ENCODE measurements at places on chromosomes 5 and 9. TPM values are rescaled to one million over a fixed set of nuclear protein-coding genes. Genes with fewer than 3 reads are reported as not detected.

- no peak for DNase-seq
Observed at GRCh38 chr9:6739218-6739617, 18.6 kb upstream of the KDM4C start.

Gene KCNT1
- 3.1 TPM for total RNA-seq

Gene PRKAA1
- 35.9 TPM for total RNA-seq

Gene SMIM33
- total RNA-seq: not detected

- DNase-seq: peak; percentile 18
Observed at GRCh38 chr5:123496892-123497291, 15.1 kb upstream of the CSNK1G3 start.

Gene DMAC1
- total RNA-seq: 133 TPM

GRCh38 chr5:143405063-143405848 lies 1.8 kb upstream of the NR3C1 start:
- peak; percentile 94 for DNase-seq

DNA sequence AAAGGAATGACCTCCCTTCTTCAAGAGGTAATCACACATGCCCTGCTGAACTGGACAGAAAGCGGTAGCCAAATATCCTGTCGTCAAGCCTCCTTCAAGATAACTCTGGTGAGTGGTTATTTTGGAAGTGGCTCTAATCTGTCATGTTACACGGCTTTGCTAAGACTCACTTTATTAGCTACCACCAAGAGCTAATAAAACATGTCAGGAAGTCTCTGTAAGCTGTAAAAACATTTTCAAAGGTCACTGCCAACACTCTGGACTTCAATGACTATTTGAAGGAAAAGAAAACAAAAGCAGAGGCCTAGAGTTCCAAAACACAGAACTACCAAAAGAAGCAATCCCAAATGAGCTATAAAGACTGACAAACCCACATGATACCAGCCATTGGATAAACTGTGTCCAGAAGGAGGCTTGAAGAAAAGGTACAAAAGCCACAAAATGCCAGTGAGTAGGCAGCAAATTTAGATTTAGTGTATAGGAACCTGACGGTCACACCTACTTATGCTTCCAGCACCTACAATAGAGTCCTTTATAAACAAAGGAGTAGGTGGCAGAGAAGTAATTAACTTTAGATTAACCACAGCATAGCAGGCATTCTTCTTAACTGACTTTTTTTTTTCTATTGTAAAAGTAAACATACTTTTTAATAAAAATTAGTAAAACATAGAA lies 97.3 kb upstream of the EQTN start:
- no peak for DNase-seq

Gene NR4A3
- 4.1 TPM for total RNA-seq

DNA sequence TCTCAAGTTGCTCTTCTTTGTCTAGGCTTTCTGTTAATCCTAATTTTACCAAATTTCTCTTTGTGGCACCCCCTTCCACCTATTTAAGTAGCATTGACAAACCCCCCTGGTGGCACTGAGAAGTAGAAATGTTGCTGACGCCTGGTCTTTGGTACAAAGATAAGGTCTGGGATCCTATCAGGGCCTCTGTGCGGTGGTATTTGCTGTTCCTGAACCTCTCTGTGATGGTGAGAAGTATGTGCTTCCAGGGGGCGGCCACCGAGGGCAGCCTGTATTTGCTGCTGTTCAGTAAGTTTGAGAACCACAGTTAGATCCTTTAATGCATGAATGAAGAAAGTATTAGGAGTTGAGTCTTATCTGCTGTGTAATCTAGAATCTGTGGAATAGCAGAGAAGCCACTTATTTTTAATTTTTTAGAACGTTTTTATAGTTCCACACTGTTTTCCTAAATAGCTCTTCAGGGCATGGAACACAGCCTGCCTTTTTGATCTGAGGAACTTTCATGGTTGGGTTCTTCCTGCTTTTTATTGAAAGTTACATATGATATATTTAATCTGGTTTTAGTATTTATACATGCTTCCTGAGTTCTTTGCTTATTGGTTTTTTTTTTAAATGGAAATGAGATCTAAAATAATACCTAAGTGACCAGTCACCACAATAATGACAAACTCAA lies 124.2 kb downstream of the TRIO start:
- DNase-seq: no peak

GRCh38 chr5:95859661-95860060 lies 37.1 kb upstream of the GLRX start:
- no peak for DNase-seq

Gene ZFP2
- total RNA-seq: 0.67 TPM

DNA sequence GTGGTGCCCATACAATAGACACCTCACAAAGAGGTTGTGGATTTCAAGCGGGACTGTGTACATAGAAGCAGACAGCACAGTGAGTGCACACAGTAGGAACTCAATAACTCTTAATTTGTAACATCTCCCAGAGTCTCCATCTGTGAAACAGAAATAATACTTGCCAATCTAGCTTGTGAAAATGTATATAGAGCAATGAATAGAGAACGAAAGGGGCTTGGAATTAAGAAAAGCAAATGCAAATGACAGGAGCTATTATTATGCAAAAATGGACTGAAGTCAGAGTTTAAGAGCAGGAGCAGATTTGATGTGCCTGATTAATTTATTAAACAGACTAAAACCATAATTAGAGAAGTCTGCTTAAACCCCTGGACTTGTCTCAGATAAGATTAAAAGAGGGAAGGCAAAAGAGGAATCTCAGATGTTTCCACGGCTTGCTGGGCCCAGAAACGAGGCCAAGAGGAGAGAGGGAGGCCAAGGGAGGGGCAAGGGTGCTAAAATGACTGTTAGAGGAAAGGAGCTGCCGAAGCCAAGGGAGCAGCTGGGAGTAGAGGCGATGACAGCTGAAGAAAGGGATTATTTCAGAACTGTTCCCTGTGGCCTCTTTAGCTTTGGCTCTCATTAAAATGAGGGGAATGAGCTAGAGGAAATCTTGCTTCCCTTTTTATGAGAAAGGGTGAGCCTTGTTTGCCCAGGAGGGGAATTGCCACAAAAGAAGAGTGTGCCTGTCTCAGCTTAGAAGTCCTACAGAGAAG lies 72.1 kb downstream of the FEM1C start:
- DNase-seq: peak; percentile 68

Gene RIGI
- 4.5 TPM for total RNA-seq

DNA sequence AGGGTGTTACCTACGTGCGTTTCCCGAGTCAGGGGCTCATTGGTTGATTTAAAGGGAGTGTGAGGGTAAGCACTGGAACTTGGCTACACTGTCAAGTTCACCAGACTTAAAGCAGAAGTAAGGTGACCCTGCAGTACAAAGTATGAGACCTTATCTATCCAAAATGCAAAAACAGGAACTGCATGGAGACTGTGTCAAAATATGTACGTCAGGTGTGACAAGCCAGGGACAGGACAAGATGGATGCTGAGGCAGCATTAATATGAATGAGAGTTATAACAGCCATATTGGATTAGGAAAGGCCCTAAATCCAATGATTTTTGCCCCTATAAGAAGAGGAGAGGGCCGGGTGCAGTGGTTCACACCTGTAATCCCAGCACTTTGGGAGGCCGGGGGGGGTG lies 15.4 kb upstream of the SUSD3 start:
- DNase-seq: no peak

Gene PRR16
- total RNA-seq: 12.9 TPM

DNA sequence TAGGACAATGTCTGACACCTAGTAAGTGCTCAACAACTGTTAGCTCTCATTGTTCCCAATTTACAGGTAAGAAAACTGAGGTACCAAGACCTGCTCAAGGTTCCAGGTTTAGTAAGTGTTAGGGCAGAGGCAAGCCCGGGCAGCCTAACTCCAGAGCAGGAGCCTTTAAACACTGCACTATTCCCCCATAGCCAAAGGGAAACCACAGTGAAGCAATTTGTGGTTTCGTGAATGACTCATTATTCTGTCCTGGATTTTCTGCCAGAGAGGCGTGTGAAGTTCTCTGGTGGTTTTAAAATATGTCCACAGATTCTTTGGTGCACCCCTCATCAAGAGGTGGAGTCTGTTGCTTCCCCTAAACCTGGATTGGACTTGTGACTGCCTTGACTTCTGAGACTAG lies 1.0 kb upstream of the MCC start:
- no peak for DNase-seq

DNA sequence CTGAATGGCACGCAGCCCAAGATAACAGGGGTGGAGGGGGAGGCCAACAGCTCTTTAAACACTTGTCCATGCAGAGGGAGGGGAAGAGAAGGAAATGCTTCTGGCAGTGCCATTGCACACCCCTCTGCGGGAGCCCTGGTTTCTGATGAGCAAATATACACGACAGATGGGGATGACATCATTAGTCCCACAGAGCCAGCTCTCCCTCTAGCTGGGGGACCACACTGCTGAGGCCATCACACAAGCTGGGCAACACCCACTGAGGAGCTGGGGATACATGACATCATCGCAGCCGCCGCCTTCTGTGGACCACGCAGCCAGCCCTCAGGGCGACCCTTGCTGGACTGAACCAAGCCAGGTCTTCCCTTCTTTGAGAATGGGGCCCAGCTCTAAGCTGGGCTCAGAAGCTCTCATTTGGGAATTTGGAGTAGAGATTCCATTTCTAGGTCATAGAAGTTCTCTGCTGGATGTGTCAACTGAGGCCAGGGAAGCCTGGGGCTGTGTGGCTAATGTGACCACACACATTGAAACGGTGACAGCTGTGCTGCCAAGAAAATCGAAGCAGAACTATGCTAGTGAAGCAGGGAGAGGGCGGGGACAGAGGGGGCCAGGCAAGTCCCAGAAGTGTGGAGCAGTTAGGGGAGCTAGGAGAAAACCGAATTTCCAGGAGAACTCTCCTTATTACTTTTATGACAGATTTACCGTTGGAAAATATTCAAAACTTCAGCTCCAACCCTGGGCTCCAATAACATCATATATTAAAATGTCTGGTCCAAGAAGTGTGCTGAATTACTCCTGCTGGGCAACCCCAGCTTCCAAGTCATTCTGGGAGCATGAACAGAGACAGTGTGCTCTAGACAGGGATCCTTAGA lies 79.5 kb downstream of the PRRT1B start:
- DNase-seq: peak; percentile 74

- no peak for DNase-seq
Observed at GRCh38 chr9:28781481-28781880, 1208.2 kb upstream of the C9orf72 start.

- DNase-seq: no peak
Observed at GRCh38 chr5:95720094-95720786, 10.9 kb upstream of the RHOBTB3 start.

GRCh38 chr5:10703676-10704075 lies 57.4 kb downstream of the DAP start:
- DNase-seq: peak; percentile 62

Gene HARS2
- 27.9 TPM for total RNA-seq

Gene SLC46A2
- total RNA-seq: not detected
